NCI-H1092 treated with DMSO at 0.1 percent for 48 hours (cell line): ENCODE measurements at places on chromosomes 3 and 15.

- peak; percentile 37 for DNase-seq
Observed at GRCh38 chr3:161851941-161852566, 355.4 kb downstream of the OTOL1 start.

- DNase-seq, result no peak
Observed at GRCh38 chr15:61367953-61368352, 138.9 kb upstream of the RORA start.

DNA sequence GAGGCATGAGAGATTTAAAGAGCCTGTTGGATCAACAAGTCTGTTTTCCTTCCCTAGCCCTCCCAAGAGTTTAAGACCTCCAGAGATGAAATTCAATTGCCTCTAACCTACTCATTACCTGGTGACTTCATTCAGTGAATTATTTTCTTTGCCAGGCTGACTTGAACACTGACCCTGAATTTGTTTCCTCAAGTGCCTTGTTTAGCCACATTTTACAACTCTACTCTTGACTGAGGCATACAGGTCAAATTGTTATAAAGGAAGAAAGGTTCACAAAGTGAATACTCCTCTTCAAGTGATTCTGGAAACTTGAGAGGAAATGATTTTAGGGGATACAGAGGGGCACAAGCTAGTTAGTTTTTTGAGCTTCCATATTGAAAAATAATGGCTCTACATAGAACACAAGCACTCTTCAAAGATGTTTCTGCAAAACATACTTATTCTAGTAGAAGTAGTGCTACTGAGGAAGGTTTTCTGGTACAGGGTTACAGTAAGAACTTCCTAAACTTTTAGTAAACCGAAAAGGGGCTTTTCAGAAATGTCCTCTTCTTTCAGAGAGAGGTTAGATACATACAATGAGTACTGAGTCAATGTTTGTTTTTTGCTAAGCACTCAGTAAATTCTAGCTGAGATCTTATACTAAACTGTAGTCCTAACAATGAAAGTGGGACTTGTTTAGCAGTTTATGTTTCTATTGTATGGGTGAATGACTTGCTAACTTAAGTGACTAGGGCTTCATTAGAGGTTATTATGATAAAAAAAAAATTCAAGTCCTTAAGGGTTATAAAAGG lies 137.4 kb upstream of the SATB1 start:
- DNase-seq, result no peak

DNA sequence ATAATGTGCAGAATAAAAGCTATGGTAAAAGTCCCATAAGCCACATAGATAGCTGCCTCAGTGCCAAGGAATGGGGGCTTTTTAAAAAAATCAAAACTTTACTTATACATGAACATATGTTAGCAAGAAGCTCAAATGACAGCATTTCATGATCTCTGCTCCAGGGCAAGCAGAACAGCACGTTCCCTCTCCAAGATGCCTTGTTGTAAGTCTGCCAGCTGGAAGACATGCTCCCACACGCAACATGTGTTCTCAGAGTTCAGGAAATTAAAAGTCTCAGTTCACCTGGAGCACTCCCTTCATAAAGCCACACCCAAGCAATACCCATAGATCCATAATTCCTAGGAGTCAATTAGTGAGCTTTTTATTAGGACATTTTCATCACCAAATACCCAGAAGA lies 52.2 kb downstream of the ABI3BP start:
- no peak for DNase-seq

GRCh38 chr3:7038394-7038793 lies 177.5 kb downstream of the GRM7 start:
- no peak for DNase-seq
